ENCODE measurements at places on chromosomes 5 and 9.

DNA sequence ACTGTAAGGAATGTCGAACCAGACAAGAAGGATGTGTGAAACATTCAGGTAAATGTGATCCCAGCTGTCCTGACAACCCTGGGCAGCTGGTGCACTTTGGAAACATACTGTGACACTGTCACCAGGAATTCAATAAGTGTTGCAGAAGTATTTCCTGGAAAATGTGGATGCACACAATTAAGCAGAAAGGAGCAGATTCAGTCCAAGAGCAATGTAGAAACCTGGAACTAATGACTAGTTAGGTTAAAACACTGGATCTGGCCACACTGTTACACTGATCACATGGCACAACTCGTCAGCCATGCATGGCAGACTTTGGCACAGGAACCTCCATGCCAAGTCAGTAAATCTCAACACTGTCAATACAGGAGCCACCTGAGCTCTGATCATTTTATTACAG, 109.0 kb downstream of the FAM174A start:
- no peak for DNase-seq

GRCh38 chr5:28344836-28345433, 1306.5 kb upstream of the CDH9 start:
- no peak for DNase-seq

GRCh38 chr9:126113176-126113575, 213.5 kb upstream of the MVB12B start:
- DNase-seq, result no peak

- DNase-seq, result no peak
These were observed 98.3 kb downstream of the NFIB start for GRCh38 chr9:14215614-14216013.

- DNase-seq, result no peak
These were observed 101.6 kb upstream of the MAP1B start for GRCh38 chr5:72005671-72006070.

- DNase-seq, result no peak
These were observed 2.7 kb downstream of the ADAMTS2 start for GRCh38 chr5:179342577-179342976.

DNA sequence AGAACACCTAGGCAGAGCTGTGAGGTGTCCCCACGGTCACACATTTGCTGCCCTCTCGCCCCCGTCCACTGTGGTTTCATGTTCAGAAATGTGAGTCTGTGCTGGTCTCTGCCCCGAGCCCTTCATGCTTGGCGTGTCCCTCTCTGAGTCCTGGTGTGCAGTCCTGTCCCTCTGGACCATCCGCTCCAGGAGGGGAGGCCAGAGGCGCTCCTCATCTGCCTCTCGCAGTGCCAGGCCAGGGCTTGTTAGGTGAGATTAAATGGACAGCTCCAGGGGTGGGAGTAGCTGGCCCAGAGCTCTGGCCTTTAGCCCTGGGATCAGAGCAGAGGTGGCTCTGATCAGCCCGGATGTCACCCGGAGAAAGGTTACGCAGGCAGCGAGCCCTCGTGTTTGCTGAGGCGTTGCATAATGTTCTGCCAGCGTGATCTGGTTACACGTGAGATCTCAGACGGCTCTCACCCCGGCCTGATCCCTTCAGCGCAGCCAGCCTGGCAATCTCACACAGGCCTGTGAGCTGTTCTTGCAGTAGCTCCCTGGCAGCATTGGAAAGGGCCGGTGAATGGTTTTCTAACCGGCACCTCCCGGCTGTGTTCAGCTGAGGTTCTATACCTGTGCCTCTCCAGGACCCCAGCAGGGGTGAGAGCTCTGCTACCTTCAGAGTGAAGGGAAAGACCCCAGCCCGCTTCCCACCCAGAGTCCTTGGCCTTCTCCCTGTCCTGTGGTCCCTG, 24.5 kb downstream of the PTGES2 start:
- no peak for DNase-seq

- DNase-seq, result no peak
These were observed 113.7 kb downstream of the KLHL3 start for GRCh38 chr5:137621861-137622823.

DNA sequence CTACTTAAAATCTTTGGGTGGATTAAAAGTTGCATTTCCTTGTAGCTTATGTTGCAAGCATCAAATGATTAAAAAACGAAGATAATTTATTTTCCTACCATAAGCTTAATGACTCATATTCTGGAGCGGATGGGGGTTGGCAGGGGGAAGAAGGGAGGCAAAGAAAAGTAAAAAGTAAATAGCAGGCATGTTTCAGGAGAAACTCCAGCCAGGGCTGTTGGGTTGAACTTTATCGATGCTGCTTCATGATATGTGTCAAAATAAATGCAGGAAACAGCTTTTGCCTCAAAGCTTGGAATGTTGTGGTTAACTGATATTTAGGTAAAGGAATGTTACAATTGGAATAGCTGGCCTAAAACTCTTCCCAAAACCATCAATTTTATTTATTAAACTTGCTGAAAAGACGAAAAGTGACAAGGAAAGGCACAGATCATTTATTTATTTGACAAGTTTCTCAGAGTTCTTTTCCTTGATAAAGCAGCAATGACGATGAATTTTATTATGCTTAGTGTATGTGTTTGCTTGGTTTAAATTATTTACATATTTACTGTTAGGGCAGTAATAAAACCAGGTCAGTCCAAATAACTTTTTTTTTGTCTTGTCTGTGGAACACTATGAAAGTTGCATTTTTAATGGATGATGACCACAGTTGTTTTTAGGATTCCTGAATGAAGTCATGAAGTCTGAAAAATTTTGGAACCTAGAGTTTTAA, 177.9 kb downstream of the PCSK1 start:
- no peak for DNase-seq

DNA sequence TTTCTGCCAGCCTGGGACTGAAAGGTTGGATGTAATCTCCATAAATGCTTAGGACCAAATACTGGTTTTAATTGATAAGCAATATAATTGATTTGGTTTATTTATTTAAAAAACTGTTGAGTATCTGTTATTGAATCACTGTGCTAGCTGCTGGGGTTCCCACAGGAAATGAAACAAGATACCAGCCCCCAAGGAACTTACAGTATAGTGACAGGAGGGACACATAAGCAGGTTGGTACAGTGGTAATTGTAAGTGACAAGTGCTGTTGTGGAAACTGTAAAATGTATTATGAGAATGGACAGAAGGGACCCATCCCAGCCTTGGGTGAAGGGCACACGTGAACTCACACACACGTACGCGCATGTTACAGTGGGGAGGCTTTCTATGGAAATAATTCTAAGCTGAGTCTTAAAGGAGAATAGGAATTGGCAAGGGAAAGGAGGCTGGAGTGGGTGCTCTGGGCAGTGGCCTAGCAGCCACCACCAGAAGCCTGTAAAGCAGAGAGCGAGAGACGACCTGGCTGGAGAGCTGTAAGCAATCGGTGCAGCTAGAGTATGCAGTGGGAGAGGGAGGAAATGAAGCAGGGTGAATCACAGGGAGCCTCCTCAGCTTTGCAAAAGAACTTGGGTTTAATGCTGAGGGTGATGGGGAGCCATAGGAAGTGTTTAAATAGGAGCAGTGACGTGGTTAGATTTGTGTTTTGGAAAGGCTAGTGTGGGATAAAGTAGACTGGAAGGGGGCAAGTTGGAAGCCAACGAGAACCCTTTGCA, 39.3 kb downstream of the GLRA1 start:
- no peak for DNase-seq

GRCh38 chr9:80957801-80958200, 731.5 kb downstream of the TLE1 start:
- DNase-seq, result no peak

DNA sequence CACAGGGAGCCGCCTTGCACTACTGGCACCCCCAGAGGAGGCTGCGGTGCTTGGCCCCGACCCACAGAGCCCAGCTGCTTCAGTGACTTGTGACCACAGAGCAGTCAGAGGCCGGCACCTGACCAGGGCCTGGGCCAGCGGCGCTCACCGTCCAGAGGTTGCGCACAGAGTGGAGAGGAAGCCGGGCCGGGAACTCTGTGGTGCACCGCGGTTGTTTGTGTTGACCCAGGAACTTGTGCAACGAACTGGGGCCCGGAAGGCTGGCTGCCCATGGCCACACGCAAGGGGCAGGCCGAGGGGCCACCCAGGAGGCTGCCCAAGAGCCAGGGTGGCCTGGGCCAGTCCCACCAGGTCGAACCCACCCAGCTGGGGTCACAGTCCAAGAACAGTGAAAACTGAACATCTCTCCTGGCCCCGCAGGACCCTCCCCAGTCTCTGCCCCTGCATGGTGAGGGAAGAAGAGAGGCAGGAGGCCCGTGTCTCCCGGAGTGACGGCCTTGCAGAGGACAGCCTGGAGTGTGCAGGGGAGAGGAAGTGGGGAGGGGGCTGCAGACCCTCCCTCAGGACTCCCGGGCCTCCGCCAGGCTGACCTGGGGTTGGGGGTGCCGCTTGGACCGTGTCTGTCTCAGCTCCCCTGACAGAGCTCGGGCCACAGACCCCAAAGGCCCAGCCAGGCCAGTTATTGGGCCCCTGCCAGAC, 42.8 kb upstream of the EGFL7 start:
- DNase-seq, result no peak

- no peak for DNase-seq
These were observed 119.4 kb downstream of the MED27 start for GRCh38 chr9:131960311-131960710.

DNA sequence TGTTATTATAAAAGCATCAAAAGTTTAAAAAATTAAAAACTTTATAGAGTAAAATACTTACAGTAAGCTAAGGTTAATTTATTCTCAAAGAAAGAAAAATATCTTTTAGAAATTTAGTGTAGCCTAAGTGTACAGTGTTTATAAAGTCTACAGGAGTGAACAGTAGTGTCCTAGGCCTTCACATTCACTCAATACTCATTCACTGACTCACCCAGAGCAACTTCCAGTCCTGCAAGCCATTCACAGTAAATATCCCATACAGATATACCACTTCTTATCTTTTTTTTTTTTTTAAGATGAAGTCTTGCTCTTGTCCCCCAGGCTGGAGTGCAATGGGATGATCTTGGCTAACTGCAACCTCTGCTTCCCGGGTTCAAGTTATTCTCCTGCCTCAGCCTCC, 73.1 kb upstream of the FST start:
- DNase-seq, result no peak

GRCh38 chr5:74009502-74009901, 383.5 kb downstream of the ARHGEF28 start:
- no peak for DNase-seq

GRCh38 chr5:72123764-72124376, 16.6 kb downstream of the MAP1B start:
- no peak for DNase-seq

DNA sequence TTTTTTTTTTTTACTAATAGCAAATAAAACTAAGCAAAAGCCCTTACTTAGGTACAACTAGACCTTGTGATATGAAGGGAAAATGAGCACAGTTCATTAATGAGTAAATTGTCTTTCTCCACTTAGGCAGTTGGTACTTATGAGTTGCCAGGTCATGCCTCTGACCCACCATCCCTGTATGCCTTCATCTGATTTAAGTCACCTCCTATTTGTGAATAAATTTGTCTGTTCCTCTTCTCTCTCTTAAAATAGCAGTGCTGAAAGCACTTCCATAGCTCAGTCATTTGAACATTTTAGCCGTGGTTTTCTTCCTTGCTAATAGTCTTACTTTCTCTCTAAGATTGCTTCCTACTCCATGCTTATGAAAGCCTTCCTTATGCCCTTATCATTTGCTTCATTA, 61.4 kb downstream of the SLC44A1 start:
- no peak for DNase-seq

- DNase-seq, result no peak
These were observed 39.1 kb downstream of the RETREG1 start for GRCh38 chr5:16577677-16578076.

DNA sequence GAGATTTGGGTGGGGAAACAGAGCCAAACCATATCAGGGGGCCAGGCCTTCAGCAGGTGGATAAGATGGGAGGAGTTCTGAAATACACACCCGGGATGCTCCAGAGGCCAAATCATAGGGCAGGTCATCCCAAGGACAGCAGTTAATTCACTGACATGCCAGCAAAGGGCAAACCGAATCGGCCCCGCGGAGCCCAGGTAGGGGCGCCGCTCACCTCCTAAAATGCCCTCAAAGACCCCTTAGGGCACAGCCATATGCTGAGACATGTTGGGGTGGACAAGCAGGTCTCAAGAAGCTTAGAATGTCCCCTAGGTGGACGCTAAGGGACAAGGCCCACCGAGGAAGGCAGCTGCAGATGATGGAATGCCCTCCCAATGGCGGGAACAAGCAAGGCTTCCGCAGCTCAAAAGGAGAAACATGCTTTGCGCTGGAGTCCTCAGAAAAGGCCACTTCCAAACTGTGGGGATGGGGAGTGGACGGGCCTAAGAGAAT, 144.9 kb downstream of the ERCC6L2 start:
- no peak for DNase-seq

DNA sequence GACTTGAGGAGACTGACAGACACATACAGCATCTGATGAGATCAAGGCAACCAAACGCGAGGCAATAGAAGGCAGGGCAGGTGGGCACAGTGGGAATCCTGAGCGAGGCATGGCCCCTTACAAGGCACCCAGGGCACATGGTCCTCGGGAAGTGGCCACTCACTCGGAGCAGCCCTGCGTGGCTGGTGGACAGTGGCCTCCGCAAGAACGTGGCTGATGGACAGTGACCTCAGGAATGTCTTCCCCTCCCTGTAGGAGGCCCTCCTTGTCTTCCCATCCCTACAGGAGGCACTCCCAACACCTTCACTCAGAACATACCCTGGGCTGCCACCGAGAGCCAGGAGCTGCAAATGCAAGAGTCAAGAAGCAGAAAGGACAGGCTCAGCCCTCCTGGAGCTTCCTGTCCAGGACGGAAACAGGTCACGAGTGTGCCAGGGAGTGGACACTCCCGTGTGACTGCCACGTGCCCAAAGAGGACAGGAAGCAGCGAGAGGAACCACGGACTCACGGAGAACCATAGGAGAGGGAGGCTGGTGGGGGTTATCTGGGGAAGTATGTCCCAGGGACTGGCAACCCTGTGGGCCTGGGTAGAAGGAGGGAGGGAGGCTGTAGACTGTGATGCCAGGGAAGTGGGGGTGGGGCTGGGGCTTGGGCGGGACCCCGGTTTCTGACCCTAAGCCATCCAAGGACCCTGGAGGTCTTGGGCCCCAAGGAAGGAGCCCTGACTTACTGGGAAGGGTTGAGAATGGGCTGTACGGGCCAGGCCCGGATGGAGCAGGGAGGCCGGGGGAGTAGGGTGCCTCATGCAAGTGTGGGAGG, 321.9 kb upstream of the IRX4 start:
- no peak for DNase-seq

GRCh38 chr5:150409638-150410523, 2.8 kb downstream of the CD74 start:
- no peak for DNase-seq

GRCh38 chr5:9610364-9610763, 19.8 kb downstream of the TAS2R1 start:
- DNase-seq, result no peak

Data from stimulated activated CD8-positive, alpha-beta memory T cell treated with anti-CD3 and anti-CD28 coated beads, Interleukin-7, amount 100 ng/mL, for 1 hour (primary cell).